ENCODE measurements at places on chromosomes 5 and 9.

DNA sequence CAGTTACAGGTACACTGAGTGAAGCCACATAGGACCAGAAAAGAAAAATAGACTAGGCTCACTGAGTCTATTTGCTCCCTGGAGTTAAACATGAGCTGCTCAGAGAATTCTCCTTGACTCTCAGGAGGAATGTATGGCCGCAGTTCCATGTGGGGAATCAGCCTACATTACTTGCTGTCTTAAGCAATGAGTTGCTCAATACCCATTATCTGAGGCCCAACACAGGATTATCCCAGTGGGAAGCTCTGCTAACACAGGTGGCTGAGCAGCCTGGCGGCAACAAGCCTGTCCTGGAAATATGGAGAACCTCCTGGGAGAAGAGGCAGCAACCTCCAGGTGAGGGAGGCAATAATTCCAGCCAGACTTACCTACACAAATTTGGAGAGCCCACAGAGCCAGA is 177.5 kb upstream of the NREP start:
- DNase-seq, result no peak

GRCh38 chr9:73548201-73548600 is 396.5 kb downstream of the ANXA1 start:
- no peak for DNase-seq

GRCh38 chr5:77239126-77239741 is 28.8 kb downstream of the PDE8B start:
- peak; percentile 61 for DNase-seq

DNA sequence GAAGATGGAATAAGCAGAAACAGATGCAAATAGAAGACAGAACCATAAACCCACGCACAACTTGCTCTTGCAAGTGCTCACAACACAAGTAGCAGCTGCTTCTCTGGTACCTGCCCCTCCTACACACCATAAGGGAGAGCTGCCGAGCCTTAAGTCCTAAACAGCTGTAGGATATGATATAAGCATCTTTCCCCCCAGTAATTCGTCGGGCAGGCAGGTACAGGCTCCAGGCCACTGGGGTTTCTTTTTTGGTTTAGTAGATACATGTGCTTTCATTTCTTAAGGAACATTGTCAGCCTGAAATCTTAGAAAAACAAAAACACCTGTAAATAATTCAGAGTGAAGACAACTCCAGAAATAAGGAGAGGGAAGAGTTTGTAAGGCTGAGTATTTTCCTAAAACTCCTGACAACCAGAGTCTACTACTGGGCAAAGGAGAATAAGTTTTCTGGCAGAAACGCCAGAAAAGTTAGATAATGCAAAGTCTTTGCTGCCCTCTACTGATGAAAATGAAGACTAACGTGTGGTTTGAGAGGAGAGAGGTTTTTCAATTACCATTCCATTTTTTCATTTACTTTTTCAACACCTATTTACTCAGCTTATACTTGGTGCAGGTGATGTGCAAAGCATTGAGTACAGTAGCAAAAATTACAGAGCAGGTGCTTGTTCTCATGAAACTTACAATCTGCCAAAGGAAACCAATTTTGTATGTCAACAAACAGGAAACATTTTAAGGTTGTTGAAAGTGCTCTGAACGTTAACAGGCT is 20.1 kb upstream of the TCERG1 start:
- DNase-seq, result peak; percentile 79

All from OCI-M1 (cell line).